Immature natural killer cell (primary cell): ENCODE measurements at places on chromosomes 2 and 18. TPM values are rescaled to one million over a fixed set of nuclear protein-coding genes. Genes with fewer than 3 reads are reported as not detected.

Gene BCL11A
- polyA plus RNA-seq, result 0.14 TPM

Gene CRYGD
- polyA plus RNA-seq, result not detected

Gene SPP2
- not detected for polyA plus RNA-seq

Gene FBXO36
- 3.7 TPM for polyA plus RNA-seq

Gene MMADHC
- polyA plus RNA-seq, result 130 TPM

Gene EFHD1
- not detected for polyA plus RNA-seq
